ENCODE measurements at places on chromosomes 13 and 19.

DNA sequence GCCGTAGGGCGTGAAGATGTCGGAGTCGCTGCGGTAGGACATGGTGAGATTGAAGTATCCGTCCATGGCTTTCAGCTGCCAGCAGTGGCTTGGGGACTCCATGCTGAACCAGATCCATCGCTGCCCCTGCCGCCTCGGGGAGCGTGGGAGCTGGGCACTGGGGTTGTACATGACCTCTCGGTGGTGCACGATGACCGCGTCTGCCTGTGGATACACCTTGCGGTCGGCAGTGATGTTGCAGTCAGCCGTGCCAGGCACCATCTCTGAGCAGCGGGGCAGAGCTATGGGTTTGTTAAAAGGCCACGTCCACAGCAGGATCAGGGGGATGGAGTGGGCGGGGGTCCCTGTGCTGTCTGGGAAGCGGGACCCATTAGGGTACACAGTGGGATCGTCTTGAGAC lies 7.4 kb downstream of the FUT6 start:
- no peak for DNase-seq

DNA sequence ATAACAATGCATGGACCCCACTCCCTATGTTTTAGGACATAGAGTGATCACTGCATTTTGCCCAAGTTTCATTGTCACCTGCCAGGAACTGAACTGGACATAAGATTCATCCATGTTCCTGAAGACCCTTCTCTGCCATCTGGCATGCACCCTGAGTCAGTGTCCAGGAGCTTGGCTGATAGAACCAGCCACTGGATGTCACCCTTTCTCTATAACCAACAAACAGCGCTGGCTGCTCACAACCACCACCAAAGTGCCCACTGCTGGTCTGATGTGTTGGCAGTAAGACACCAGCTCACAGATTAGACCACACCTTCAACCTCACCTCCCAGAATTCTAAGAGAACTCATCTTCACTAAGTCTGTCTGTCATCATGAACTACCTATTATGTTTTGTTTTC lies 333.4 kb downstream of the ITGBL1 start:
- DNase-seq = no peak

- no peak for DNase-seq
Measured at GRCh38 chr13:85590231-85590931, 208.8 kb downstream of the SLITRK6 start.

DNA sequence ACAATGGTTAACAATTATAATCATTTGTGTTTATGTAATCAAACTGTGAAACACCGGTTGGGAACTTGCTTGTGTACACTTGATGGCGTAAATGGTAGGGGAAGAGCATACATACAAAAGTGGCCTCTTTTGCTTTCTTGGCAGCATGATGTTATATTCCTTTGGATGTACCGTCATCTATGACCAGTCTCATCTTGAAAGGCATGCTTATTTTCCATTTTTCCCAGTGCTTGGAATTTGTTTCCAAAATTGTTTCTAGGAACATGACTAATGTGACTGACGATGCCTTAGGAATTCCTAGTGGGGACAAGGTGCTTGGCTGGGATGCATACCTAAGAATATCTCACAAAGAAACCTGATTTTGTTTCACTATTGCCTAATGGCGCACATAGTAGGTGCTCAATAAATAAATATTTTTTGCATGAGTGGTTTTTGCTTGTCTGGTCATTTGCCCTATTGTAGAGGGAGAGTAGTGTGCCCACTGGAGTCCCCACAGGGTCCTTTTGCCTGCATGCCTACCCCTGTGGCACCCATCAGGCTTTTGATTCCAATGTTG lies 45.5 kb downstream of the SAE1 start:
- DNase-seq = no peak

GRCh38 chr19:40804783-40805242 lies 5.8 kb downstream of the EGLN2 start:
- DNase-seq = no peak

DNA sequence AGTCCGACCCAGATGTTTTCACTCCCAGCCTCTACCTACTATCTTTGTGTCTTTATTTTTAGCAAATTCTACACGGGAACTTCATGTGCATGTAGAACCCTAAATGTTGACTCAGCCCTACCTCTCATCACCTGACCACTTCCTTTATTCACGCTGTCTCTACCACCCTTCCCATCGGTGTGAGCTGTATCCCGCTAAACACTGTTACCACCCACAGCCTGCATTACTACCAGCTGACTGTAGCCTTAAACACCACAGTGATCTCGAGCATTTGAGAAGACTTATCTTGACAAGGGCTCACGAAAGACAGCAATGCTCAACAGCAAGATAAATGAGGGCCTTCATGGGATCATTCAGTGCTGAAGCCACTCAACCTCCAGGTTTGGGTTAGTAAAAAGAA lies 15.1 kb downstream of the NCR1 start:
- no peak for DNase-seq

- no peak for DNase-seq
Measured at GRCh38 chr19:28929006-28929405, 283.9 kb downstream of the UQCRFS1 start.

DNA sequence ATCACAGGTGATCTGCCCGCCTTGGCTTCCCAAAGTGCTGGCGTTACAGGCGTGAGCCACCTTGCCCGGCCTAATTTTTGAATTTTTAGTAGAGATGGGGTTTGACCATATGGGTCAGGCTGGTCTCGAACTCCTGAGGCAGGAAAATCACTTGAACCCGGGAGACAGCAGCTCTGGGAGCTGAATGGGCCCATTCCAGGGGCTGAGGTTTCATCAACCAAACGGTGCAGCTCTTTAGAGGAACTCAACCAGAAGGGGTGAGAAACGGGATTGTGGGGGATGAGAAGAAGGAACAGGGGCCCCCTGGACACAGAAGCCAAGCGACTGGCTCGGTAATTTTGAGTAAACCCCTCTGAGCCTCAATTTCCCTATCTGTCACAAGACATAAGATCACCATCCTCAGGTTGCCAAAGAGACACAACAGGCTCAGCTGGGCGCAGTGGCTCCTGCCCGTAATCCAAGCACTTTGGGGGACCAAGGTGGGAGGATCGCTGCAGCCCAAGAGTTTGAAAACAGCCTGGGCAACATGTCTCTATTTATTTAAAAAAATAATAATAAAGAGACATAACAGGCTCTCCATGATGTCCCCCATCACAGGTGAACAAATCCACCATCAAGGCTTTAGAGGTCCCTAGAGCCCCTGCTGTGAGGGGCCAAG lies 562 bp downstream of the IQCN start:
- DNase-seq = no peak

DNA sequence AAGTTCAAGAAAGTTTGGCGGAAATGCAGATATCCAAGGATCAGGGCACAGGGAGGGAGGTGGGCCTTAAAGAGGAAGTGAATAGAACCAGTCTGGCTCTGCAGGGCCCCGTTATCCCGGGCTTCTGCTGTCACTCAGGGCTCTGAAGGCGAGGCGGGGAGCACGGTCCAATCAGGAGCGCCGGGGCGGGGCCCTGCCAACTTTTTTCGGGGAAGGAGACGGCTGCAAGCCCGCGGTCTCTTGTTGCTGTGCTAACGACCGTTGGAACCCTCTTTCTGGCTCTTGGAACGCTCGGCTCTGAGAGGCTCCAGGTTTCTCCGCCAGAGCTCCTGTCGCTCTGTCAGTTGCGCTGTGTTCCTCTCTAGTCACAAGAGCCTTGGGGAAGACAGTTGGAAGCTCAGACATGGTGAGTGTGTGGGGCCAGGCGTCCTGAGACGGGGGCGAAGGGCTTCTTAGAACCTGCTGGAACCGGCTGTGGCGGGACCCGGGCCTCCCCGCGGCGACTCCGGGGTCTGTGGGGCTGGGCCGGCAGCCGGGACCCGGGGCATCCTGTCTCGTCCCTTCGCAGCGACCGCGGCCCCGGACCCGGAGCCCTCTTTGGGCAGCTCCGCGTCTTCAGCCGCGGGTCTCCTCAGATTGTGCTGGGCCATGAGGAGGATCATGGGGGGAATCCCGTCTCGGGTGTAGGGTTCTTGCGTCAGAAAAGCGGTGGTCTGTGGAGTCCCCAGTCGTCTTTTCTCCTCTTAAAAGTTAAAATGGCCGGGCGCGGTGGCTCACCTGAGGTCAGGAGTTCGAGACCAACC lies 27.7 kb downstream of the ZNF844 start:
- DNase-seq = peak; percentile 53

- no peak for DNase-seq
Measured at GRCh38 chr19:4781801-4782200, 9.7 kb upstream of the FEM1A start.

- DNase-seq = peak; percentile 67
Measured at GRCh38 chr13:114071410-114071809, 61.0 kb downstream of the RASA3 start.

DNA sequence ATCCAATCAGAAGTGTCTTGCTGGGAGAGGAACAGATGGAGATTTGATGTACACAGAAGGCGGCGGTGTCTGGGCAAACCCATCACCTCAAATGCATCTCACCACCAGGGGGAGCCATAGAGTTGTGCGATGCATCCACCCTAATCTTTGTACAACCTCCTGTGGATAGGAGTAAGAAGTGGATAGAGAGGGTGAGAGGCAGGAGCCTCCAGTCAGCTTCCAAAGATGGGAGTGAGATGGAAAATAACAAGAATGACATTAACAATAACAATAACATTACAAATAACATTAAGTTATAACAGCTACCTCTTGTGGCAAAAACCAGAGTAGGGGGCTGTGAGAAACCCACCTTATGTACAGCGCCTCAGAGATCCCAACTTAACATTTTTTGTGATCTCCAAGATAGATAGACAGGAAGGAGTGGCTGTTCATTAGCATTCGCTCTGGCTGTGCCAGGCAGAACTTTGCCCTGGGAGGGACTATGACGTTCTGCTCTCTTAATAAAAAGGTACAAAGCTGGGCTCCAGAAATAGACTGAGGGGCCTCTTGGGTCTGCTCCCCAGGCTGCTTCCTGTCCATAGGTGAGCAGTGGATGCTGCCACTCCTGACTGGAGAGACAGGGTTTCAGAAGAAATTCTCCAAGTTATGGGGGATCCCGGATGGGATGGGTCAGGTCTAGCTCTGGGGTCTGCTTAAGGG lies 5.2 kb upstream of the CEACAM18 start:
- peak; percentile 77 for DNase-seq

DNA sequence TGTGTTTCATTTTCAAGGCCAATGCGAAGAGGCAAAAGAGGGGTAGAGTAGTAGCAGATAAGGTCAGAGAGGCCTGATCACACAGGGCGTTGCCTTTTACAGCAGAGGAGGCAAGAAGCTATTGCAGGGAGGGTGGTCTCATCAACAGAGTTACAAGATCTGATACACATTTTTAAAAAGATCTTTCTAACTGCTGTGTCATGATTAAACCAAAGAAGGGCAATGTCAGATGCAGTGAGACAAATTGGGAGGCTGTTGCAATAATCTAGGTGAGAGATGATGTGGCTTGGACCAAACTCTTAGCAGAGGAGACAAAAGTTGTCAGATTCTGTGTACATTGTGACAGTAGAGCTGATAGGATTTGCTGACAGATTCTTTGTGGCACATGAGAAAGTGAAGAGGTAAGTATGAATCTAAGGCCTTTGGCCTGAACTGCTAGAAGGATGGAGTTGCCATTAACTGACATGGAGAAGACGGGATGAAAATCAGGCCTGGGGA lies 13.0 kb upstream of the LRRC63 start:
- DNase-seq = no peak

DNA sequence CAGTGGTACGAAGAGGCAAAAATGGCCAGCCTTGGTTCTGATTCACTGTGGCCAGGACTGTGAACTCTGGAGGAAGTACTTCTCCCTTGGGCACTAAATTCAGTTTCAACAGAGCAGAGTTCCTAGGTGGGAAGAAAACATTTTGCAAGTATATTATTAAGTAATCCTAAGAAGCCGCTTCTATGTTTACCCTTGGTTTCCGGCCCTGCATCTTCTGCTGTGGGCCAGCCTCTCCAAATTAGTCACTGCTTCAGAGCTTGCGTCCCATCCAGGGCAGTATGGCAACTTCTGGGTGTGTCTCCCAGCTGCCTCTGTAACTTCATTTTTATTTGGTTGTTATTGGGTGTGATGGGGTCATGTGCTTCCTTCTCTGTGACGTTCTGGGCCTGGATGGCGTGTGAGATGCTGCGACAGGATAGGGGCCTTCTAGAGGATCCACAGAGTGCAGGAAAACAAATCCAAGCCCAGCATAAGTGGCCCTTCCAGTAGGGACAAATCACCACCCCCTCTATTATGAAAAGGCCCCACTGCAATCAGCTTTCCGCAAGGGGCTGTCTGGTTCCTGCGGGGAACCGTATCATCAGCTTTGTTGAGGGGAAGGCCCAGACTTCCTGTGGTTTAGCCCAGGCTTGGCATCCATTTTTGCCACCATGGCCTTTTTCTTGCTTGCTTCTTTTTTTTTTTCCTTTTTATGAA lies 55.1 kb upstream of the C1QTNF9 start:
- DNase-seq = no peak

DNA sequence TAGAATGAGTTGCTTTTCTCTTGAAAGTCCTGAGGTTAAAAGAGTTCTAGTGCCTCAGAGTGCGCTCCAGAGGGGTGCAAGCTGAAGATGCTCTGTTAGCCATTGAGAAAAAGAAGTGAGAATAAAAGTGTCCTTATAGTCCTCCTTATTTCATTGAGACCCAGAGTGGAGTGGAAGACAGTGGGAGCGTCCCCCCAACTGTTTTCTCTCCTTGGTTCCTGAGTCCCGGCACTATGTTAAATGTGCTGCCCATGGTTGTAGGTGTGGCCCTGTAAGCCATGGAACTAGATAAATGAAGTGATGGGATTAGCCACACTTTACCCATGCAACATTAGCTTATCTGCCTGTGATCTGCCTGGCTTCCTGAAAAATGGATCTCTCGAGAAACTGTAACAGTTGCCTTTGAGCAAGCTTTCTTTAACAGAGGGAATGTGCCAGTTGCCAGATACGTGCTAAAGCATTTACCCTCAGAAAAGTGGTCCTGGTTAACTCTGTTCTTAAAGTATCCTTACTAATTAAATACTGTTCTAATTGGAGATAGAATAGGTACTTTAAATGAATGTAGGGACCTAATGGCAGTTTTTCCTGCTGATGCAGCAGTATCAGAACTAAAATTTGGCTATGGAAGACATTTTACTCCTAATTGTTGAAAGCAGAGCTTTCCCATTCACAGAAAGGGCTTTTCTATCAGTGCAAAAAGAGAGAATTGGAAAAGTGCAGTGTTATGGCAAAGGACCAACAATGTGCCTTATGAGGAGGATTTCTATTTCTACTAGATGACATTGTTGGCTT lies 21.4 kb upstream of the PSG9 start:
- no peak for DNase-seq

DNA sequence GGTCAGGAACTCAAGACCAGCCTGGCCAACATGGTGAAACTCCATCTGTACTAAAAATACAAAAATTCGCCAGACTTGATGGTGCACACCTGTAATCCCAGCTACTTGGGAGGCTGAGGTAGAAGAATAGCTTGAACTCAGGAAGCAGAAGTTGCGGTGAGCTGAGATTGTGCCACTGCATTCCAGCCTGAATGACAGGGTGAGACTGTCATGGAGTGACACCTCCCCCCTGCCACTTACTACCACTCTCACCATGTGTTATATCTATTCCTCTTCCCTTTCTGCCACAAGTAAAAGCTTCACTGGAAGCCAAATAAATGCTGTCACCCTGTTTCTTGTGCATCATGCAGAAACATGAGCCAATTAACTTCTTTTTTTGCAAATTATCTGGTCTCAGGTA lies 10.6 kb upstream of the CEACAM4 start:
- no peak for DNase-seq

- DNase-seq = no peak
Measured at GRCh38 chr13:60347690-60348089, 49.3 kb upstream of the TDRD3 start.

- no peak for DNase-seq
Measured at GRCh38 chr19:1273263-1274041, 1.9 kb upstream of the FAM174C start.
